ENCODE measurements at places on chromosomes 7 and 10. TPM values are rescaled to one million over a fixed set of nuclear protein-coding genes. Genes with fewer than 3 reads are reported as not detected.

Gene AKR1C3
- 1.2 TPM for total RNA-seq

Gene CADPS2
- total RNA-seq, result 8.6 TPM

Gene INHBA
- 257 TPM for total RNA-seq

Gene GIMAP1
- not detected for total RNA-seq

Gene IL6
- 23.2 TPM for total RNA-seq

Gene VAX1
- total RNA-seq, result not detected

Gene CNPY1
- not detected for total RNA-seq

Gene ACTL6B
- total RNA-seq, result not detected

Gene KIAA1549
- total RNA-seq, result 3.6 TPM

Gene NKX2-3
- 0.89 TPM for total RNA-seq

Gene PRDX3
- total RNA-seq, result 212 TPM

Gene SEM1
- 57.9 TPM for total RNA-seq

Gene SORBS1
- 20.9 TPM for total RNA-seq

Gene MMD2
- total RNA-seq, result not detected

Gene OR2A5
- not detected for total RNA-seq

Gene TMEM213
- not detected for total RNA-seq

Gene TRPV5
- not detected for total RNA-seq

Gene FRG2B
- not detected for total RNA-seq

Gene C10orf105
- total RNA-seq, result not detected

Gene PRRT4
- total RNA-seq, result not detected

Gene RARRES2
- total RNA-seq, result not detected

Gene CYP3A4
- total RNA-seq, result not detected

Gene PHYHIPL
- not detected for total RNA-seq

Gene HMX3
- not detected for total RNA-seq

Gene FAM131B
- 4.0 TPM for total RNA-seq

Gene PAPOLB
- not detected for total RNA-seq

Gene ITGB8
- 12.6 TPM for total RNA-seq

Gene TACR2
- total RNA-seq, result under 0.01 TPM

Gene ANXA11
- 40.4 TPM for total RNA-seq

Gene FGFBP3
- total RNA-seq, result 0.59 TPM

Gene GCC1
- total RNA-seq, result 28.1 TPM

Gene MMP21
- not detected for total RNA-seq

Gene C7orf33
- total RNA-seq, result not detected

Gene SPDYE16
- not detected for total RNA-seq

Gene ANKRD1
- 56.1 TPM for total RNA-seq

Gene SFMBT2
- 0.14 TPM for total RNA-seq

Gene HTR5A
- total RNA-seq, result not detected

Gene AOC1
- total RNA-seq, result not detected

Gene WEE2
- total RNA-seq, result not detected

Gene NEBL
- total RNA-seq, result under 0.01 TPM

Gene NSUN5
- total RNA-seq, result 14.8 TPM

Gene HOXA13
- total RNA-seq, result 10.0 TPM

Gene AUTS2
- total RNA-seq, result 12.3 TPM

Gene IFIT1B
- not detected for total RNA-seq
